ENCODE measurements at places on chromosomes 2 and 18. TPM values are rescaled to one million over a fixed set of nuclear protein-coding genes. Genes with fewer than 3 reads are reported as not detected.

AKAIN1 gene
- not detected for total RNA-seq

TTN gene
- total RNA-seq: under 0.01 TPM

PSMA8 gene
- not detected for total RNA-seq

SPATA3 gene
- not detected for total RNA-seq

VRK2 gene
- 15.5 TPM for total RNA-seq

COPS8 gene
- 104 TPM for total RNA-seq

NOL4 gene
- total RNA-seq: not detected

PRSS56 gene
- total RNA-seq: not detected

KCNJ3 gene
- not detected for total RNA-seq

MDH1B gene
- 0.43 TPM for total RNA-seq

PCARE gene
- total RNA-seq: not detected

DUSP2 gene
- total RNA-seq: 0.57 TPM

ZNF512 gene
- 23.2 TPM for total RNA-seq

PDE11A gene
- total RNA-seq: 0.43 TPM

FRZB gene
- total RNA-seq: 0.14 TPM

CREG2 gene
- 1.3 TPM for total RNA-seq

NDC80 gene
- total RNA-seq: 43.5 TPM

BOK gene
- 37.4 TPM for total RNA-seq

XIRP2 gene
- 1.9 TPM for total RNA-seq

TRIM43 gene
- total RNA-seq: not detected

ZNF396 gene
- total RNA-seq: 1.8 TPM

IL36RN gene
- total RNA-seq: under 0.01 TPM

GPBAR1 gene
- total RNA-seq: 0.22 TPM

FBXO15 gene
- 1.3 TPM for total RNA-seq

FAM237A gene
- total RNA-seq: not detected

RIT2 gene
- total RNA-seq: not detected

REEP1 gene
- not detected for total RNA-seq

BMP10 gene
- total RNA-seq: 0.44 TPM

SERPINB11 gene
- not detected for total RNA-seq
